ENCODE measurements at places on chromosomes 5 and 9.

DNA sequence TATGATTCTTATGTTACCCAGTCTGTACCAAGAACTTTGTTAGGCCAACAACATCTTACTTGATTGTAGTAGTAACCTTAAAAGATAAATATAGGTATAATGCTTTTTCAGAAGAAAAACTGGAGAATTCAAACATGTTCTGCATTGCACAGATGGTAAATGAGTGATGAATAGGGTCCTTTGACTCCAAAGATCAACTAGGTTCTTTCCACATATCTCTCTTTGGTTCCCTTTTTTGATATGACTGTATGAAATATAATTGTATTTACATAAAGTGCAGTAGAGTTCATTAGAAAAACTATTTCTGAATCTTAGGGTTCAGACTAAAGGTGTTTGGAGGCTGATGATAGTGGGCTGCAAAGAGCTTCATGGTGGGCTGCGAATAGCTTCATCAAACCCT is 150.5 kb upstream of the CDKN2B start:
- DNase-seq = no peak

- DNase-seq = no peak
Observed at GRCh38 chr9:134875371-134875770, 5.2 kb upstream of the FCN2 start.

DNA sequence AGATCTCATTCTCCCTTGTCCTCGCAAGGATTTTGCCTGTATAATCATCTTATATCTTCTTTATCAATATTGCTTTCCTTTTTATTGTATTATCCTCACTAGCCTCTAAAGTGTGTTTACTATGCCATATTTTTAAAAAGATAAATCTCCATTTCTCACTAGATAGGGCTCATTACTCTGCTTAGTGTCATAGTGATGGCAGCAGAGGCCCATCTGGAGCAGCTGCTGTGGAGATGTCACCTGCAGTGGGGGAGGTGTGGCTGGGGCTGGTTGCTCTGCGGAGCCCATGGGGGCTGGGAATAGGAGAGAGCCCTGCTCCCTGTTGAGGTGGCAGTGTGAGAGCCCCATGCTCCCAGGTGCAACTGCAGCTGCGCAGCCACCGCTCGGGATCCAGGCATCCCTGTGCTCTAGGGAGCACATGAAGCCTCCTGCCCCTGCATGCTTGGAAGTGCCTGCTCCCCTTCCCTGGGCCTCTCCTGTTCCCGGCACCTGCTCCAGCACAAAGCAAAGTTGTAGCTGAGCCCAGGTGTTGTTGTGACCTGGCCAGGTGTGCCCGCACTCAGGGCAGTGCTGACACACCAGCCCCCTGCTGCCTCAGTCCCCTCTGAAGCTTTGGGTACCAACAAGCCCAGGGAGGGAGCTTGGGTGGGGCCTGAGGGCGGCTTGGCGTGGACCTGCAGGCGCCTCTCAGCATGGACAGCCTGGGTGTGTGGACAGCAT is 144.6 kb upstream of the MRPS30 start:
- DNase-seq = no peak

- no peak for DNase-seq
Observed at GRCh38 chr5:102975045-102975444, 144.9 kb downstream of the GIN1 start.

DNA sequence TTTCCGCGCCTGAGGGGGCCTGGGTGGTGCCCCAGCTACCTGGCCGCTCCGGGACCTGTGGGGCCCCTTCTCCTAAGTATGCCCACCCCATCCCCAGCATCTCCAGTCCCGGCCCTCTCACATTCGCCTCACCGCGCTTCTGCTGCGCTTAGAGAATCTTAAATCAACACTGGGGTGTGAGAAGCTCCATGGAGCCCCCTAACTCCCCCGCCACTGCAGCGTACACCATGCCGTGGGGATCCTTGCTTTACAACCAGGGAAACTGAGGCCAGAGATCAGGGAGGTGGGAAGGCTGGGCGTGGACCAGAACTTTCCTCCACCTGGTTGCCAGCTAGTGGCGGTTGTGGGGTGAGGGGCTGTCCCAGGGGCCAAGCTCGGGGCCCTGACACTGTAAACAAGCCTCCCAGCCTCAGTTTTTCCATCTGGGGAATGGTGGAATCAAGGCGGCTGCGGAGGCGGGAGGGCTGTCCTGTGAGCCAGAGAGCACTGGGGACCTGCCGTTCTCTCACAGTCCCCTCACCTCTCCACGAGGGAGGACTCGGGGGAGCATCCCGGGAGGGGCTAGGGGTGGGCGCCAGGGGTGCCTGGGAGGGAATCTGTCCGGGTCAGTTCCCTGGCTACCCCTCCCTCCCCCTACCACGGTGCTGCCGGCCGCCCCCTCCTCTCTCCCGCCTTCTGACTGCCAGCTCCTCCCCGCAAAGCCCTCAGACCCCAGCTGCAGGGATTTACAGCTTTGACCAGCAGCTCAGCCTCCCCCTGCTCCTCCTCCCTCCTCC is 161.2 kb downstream of the C9orf50 start:
- DNase-seq = no peak

DNA sequence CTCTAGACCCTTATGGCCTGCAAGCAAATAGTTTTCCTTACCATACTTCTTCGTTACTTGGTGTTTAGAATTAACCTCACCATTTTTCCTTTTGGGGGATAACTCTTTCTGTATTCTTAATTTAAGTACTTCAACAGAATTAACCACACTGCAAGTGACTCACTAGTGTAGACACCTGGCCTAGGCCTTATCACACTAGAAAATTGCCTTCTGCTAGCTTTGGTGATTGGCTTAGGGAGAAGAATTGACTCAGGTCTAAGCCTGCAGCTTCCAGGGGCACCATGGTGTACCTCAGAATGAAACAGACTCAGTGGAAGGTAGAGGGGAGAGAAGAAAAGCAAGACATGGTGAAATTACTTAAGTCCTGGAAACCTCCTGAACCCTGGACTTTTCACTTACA is 112.8 kb upstream of the HMHB1 start:
- no peak for DNase-seq

- no peak for DNase-seq
Observed at GRCh38 chr5:10853154-10853553, 92.1 kb upstream of the DAP start.

DNA sequence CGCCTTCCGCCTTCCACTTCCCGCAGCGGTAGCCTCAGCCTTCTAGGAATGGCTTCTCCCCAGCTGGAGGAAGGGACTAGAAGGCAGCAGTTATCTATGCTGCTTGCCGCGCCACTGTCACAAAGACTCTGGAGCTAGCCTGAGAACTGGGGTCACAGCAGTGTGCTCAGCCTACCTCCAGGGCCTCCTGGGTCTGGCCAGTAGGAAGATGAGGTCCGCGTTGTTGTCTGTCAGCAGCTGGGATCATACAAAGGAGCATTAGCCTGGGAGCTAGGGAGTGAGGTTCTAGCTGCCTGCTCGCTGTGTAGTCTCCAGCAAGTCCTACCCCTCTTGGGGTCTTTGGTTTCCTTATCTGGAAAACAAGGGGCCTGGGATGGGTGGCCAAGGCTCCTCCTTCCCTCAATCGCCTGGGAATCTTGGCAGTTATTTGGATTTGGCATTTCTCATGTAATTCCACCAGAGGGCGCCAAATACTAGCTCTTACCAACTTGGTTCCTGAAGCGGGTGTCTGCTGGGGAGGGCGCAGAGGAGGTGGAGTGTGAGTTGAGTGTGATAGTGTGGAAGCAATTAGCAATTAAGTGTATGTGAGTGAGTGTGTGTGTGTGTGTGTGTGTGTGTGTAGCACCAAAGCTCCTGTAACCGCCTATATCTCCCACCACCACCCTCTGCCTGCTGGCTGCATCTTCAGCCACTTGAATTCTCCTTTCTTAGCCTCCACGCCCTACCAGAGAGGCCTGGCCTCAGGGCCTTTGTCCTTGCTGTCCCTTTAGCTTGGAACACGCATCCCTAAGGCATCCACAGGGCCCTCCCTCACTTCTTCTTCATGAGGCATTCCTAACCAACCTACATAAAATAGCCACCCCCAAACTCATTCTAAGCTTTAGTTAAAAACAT is 97.1 kb downstream of the ENTREP1 start:
- peak; percentile 61 for DNase-seq

DNA sequence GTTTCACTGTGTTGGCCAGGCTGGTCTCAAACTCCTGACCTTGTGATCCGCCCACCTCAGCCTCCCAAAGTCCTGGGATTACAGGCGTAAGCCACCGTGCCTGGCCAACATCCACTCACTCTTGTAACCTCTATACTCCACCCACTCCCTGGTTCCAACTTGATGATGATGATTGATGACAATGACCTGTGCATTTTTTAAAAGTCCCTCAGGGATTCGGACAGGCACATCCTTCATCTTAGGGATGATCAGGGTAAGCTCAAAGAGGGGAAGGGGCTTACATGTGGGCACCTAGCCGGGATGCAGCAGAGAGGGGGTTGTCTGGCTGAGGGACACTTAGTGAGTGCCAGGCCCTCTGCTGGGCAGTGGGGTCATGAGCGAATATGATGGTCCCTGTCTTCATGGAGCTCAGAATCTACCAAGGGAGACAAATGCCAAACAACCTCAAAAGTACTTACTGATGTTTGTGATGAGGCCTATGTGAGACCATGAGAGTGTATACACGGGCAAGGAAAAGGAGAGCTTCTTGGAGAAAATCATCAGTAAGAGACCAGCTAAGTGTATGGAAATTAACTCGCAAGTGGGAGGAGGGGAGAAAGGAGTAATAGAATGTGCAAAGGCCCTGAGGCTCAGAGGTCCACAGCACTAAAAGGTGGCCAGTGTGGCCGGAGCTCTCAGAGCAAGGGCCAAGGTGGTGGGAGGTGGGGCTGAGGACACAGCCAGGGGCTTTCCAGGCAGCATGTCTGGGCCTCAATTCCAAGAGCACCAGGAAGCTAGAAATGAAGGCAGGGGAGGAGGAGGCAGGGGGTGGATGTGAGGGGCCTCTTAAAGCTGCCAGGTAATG is 27.4 kb downstream of the LHX2 start:
- no peak for DNase-seq

DNA sequence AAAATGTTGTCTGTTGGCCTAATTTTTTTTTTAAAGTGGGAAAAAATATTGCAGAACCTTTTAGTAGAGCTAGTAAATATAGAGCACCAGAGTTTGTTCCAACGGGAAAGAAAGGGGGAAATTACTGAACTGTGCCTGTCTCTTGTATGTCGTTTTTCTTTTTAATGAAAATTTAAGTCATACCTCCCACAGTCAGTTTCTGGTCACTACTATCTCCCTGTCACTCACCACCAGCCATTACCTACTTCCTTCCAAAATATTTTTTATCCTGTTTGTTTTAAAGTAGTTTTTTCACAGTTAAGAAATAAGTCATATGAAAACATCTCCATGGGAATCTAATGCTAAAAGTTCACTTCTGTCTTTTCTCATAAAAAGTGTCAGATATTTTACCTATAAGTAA is 21.3 kb downstream of the GPR151 start:
- DNase-seq = no peak

Data from NCI-H774 (cell line).